ENCODE measurements at places on chromosomes 3 and 15. TPM values are rescaled to one million over a fixed set of nuclear protein-coding genes. Genes with fewer than 3 reads are reported as not detected.

Gene IL17RC
- 21.3 TPM for total RNA-seq

Gene CLSTN2
- under 0.01 TPM for total RNA-seq

Gene MANF
- total RNA-seq = 55.3 TPM

Gene BSN
- under 0.01 TPM for total RNA-seq

Gene PROK2
- total RNA-seq = not detected

Gene CRYGS
- 1.0 TPM for total RNA-seq

Gene SLC26A6
- 32.9 TPM for total RNA-seq

Gene GMNC
- under 0.01 TPM for total RNA-seq

Gene SATB1
- total RNA-seq = 18.7 TPM

- no peaks in the 10 kb centered on the region for H3K36me3 ChIP-seq
- no peak for DNase-seq
- no peak overlapping the region for H3K4me3 ChIP-seq
- no peaks in the 10 kb centered on the region for H3K27me3 ChIP-seq
- H3K27ac ChIP-seq = no peak overlapping the region
These were observed 71.2 kb upstream of the IQSEC1 start for GRCh38 chr3:13144163-13145023.

DNA sequence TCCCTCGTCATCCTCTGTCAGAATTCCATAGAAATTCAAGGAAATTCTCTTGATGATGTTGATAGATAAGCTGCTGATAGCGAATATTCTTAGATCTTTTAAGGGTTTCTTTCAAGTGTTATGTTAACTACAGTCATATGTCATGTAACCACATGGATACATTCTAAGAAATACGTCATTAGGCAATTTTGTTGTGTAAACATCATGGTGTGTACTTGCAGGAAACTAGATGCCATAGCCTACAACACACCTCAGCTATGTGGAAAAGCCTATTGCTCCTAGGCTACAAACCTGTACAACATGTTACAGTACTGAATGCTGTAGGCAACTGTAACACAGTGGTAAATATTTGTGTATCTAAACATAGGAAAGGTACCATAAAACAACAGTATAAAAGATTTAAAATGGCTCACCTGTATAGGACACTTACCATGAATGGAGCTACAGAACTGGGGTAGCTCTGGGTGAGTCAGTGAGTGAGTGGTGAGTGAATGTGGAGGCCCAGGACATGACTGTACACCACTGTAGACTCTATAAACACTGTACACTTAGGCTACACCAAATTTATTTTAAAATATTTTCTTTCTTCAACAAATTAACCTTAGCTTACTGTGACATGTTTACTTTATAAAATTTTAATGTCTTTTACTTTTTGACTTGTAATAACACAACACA lies 34.6 kb downstream of the GLDN start:
- H3K36me3 ChIP-seq = no peaks in the 10 kb centered on the region
- peak; percentile 67 for DNase-seq
- H3K4me3 ChIP-seq = no peak overlapping the region
- H3K27ac ChIP-seq = peak overlapping the region; percentile 53

DNA sequence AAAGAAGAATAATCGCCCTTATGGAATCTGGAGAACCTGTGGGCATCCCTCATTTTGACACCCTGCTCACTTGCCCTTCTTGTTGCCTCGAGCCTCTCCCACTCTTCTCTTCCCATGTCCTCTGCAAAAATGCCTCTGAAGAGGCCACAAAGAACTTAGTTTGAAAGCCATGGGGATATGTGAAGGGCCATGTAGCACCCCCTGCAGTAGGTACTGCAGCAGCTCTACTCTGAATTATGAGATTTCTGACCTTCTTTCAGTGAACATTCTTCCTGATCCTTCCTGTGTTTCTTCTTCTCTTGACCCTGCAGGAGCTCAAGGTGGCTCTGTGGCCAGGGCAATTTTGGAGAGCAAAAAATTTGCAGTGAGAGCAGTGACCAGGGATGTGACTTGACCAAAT lies 30.4 kb upstream of the TRA2B start:
- no peaks in the 10 kb centered on the region for H3K4me1 ChIP-seq
- H3K4me3 ChIP-seq = no peak overlapping the region
- no peak overlapping the region for H3K27ac ChIP-seq
- no peak for DNase-seq

GRCh38 chr15:46416544-46416943 lies 781.7 kb downstream of the SQOR start:
- no peaks in the 10 kb centered on the region for H3K36me3 ChIP-seq
- H3K27me3 ChIP-seq = no peaks in the 10 kb centered on the region
- peak; percentile 0 for DNase-seq
- H3K4me1 ChIP-seq = no peaks in the 10 kb centered on the region

GRCh38 chr3:63441262-63441661 lies 163.2 kb downstream of the SYNPR start:
- DNase-seq = no peak
- H3K27me3 ChIP-seq = peaks cover 3% of the 10 kb centered on the region
- H3K27ac ChIP-seq = no peak overlapping the region
- H3K4me1 ChIP-seq = no peaks in the 10 kb centered on the region
- H3K4me3 ChIP-seq = no peak overlapping the region

- peaks cover 13% of the 10 kb centered on the region for H3K4me1 ChIP-seq
- H3K4me3 ChIP-seq = no peak overlapping the region
- no peak overlapping the region for H3K27ac ChIP-seq
These were observed 18.1 kb downstream of the LARP6 start for GRCh38 chr15:70835841-70836240.

DNA sequence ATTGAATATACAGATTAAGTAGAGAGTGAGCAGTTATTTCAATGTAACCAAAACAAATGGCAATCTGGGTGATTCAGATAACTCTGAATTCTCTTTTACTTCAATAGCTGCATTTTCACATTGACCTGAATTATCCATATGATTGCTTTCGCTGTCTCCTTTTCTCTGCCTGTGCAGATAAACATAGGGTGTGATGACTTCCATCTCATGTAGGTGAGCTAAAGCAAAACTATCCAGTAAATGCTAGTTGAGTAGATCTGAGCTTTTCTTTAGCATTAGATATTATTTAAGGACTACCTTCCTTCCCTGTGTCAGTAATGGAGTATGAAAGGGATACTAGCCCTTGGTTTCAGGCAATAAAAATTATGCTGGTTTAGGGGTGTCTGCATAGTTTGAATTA lies 288.6 kb downstream of the OXSM start:
- H3K27ac ChIP-seq = no peak overlapping the region
- no peak for DNase-seq
- H3K36me3 ChIP-seq = no peaks in the 10 kb centered on the region
- no peak overlapping the region for H3K4me3 ChIP-seq
- no peaks in the 10 kb centered on the region for H3K4me1 ChIP-seq

- no peak overlapping the region for H3K27ac ChIP-seq
- no peak overlapping the region for H3K4me3 ChIP-seq
- H3K4me1 ChIP-seq = peaks cover 4% of the 10 kb centered on the region
- H3K36me3 ChIP-seq = no peaks in the 10 kb centered on the region
- no peaks in the 10 kb centered on the region for H3K27me3 ChIP-seq
These were observed 83.7 kb upstream of the NEO1 start for GRCh38 chr15:72968531-72968922.

DNA sequence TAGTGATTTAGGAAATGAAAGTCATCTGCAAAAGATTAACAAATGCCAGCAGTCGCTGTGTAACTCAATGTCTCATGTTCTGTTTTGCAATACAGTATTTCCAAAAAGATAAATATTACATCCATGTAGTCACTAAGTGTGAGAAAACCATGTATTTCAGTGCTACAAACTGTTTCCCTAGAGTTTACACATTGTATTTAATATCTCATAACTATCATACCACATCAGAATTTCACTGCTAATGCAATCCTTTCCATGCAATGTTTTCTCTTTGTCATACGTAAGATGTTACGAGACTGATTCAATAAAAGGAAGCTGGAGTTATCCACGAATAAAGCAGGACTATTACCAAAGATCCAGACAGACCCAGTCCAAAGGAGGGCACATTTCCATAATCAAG lies 269.4 kb downstream of the GBE1 start:
- no peak overlapping the region for H3K4me3 ChIP-seq
- peaks cover 5% of the 10 kb centered on the region for H3K36me3 ChIP-seq
- DNase-seq = peak; percentile 86
- peaks cover 4% of the 10 kb centered on the region for H3K4me1 ChIP-seq
- no peaks in the 10 kb centered on the region for H3K27me3 ChIP-seq

DNA sequence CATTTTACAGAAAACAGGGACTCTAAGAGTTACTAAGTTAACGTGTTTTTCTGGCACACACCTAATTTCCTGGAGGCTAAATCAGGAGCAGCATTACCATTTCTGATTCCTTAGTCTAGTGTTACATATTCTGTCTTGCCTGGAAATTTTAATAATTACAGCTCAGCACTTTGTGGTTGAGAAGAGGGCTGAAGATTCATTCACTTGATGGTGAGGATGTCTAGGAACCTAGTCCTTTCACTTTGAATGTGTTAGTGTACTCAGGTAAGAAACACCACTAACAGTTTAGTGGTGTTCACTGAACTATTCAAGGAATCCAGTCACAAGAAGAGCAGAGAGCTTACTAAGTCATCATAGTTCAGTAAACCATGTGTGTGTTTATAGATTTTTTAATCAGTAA lies 102.8 kb downstream of the STT3B start:
- H3K4me3 ChIP-seq = no peak overlapping the region
- DNase-seq = no peak
- no peaks in the 10 kb centered on the region for H3K4me1 ChIP-seq
- peaks cover 1% of the 10 kb centered on the region for H3K36me3 ChIP-seq
- no peak overlapping the region for H3K27ac ChIP-seq

DNA sequence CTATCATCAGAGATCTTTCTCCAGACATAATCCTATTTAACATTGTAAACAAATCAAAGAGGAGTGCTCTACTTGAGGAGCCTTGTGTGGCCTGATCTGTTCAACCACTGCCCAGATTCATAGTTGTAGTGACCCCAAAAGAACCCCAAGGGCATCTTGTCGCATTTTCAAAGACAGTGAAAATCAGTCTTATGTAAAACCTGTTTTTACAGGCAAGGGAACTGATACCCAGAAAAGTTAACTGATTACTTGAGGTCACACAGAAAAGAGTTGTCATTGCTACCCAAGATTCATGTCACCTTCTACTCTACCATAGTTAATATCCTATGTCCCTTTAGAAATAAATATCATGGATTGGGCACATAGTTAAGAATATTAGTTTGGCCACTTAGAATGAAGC lies 40.5 kb upstream of the ARPP21 start:
- H3K36me3 ChIP-seq = no peaks in the 10 kb centered on the region
- H3K4me1 ChIP-seq = no peaks in the 10 kb centered on the region
- H3K4me3 ChIP-seq = no peak overlapping the region
- H3K27me3 ChIP-seq = no peaks in the 10 kb centered on the region

DNA sequence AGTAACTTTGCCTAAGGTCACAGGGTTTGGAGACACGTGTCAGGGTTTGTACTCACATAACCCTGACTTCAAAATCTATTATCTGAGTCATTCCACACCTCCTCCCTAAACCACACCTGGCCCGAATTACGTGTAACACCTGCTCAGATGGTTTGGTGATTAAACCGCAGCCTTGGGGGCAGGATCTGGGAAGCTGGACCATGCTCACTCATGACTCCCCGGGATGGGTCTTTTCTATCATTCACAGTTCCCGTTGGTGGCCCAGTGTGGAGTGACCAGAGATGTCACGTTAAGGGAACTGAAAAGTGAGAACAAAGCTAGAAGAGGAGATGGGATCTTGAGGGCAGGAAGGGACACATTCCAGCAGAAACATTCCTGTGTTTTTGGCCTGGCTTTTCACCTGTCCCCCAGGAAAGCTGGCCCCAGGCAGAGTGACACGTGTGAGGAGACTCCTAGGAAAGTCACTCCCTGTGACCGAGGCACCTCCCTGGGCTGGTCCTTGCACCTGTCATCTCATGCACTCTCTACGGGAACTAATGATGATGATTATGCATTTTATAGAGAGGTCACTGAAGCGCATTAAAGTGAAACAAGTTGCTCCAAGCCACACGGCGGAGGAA lies 75.4 kb upstream of the POMGNT2 start:
- H3K4me3 ChIP-seq = no peak overlapping the region
- no peak overlapping the region for H3K27ac ChIP-seq
- H3K36me3 ChIP-seq = no peaks in the 10 kb centered on the region
- H3K27me3 ChIP-seq = no peaks in the 10 kb centered on the region
- DNase-seq = no peak

DNA sequence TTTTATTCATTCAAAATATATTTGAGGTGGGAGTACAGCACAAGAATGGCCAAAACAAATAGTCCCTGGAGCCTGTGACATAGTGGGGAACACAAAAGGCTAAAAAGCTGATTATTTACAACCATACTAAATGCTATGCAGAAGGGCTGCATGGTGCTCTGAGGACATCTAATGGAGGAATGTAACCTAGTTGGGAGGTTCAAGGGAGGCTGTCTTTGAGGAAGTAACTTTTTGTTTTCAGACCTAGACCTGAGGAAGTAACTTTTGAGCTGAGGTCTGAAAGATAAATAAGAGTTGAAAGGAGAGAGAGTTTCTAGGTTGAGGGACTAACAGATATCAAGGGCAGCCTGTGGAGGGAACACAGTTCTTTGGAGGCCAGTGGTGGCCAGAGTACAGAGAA lies 34.8 kb upstream of the RASA2 start:
- no peaks in the 10 kb centered on the region for H3K36me3 ChIP-seq
- no peak overlapping the region for H3K4me3 ChIP-seq
- H3K4me1 ChIP-seq = peaks cover 22% of the 10 kb centered on the region
- DNase-seq = peak; percentile 81
- H3K27me3 ChIP-seq = no peaks in the 10 kb centered on the region
- H3K27ac ChIP-seq = no peak overlapping the region

GRCh38 chr3:64748244-64748904 lies 60.6 kb upstream of the ADAMTS9 start:
- DNase-seq = no peak
- no peaks in the 10 kb centered on the region for H3K4me1 ChIP-seq
- H3K27ac ChIP-seq = no peak overlapping the region
- no peaks in the 10 kb centered on the region for H3K36me3 ChIP-seq
- no peak overlapping the region for H3K4me3 ChIP-seq

DNA sequence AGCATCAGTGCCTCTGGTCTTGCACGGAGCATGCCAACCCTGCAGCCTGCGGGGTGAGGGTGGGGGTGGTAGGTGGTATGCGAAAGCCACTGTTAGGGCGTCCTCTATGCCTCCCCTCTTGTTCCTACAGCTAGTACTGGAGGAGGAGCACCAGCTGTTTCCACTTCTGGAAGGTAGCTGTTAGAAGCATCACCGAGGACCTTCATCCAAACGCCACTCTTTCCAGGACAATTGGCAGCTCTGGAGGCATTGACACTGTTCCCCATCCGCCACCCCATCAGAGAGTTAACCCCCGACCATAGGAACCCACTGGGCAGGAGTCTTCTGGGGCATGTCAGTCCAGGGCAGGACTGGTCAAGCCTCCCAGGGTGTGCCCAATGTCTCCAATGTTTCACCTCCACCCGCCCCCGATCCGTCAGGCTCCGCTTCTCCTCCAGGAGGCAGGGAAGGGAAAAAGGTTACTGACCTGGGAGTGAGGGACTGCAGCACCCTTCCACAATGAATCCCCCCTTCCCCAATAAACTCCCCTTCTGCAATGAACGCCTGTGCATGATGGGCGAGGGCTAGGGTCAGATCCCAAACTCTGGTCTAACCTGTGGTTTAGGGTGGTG lies 487 bp downstream of the DUOX2 start:
- H3K36me3 ChIP-seq = no peaks in the 10 kb centered on the region
- H3K4me3 ChIP-seq = no peak overlapping the region
- peaks cover 80% of the 10 kb centered on the region for H3K27me3 ChIP-seq
- no peak overlapping the region for H3K27ac ChIP-seq
